HS-5 (cell line): ENCODE measurements at places on chromosomes 16 and 17.

- no peak for DNase-seq
Measured at GRCh38 chr16:5025171-5025632, 8.5 kb downstream of the NAGPA start.

DNA sequence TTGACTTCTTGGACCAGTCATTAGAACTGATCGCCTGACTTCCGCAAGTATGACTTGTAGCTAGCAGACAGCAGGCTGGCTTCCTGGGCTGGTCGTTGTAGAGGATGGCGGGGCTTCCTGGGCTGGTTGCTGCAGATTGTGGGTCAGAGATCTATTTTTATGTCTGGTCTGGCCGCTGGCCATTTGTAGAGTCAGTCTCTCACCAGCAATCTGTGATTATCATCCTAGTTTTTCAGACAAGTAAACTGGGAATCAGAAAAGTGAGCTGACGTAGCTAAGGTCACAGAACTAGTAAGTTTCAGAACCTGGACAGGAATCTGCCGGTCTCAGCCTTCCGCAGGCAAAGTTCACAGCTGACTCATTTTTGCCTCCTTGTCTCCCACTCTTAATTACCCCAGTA lies 19.1 kb downstream of the GPR142 start:
- DNase-seq, result no peak

- no peak for DNase-seq
Measured at GRCh38 chr17:71501711-71502110, 619.1 kb upstream of the SOX9 start.

DNA sequence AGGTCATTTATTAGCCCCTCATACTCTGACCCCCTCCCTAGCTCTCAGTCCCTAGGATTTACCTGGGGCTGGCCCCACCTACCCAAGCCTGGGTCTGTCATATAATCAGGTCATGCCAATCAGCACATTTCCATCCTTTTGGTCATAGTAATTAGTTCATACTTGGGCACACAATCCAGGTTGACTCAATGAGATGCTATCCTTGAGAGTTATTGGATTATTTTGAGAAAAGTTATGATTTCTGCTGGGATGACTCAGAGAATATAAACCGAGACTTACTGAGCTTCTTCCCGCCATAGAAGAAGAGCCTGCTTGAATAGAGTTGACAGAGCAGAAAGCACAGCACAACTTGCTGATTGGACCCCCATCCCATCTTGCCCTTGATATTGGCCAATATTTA lies 331.5 kb downstream of the CBLN1 start:
- no peak for DNase-seq

GRCh38 chr17:12122075-12122474 lies 101.4 kb downstream of the MAP2K4 start:
- DNase-seq, result no peak

- no peak for DNase-seq
Measured at GRCh38 chr16:48155926-48156789, at the start of gene ABCC12. Gene ABCC12, minus strand, starts transcription at chr16:48155993. Its CDS starts 9,569 bp downstream, at chr16:48146424.
